ENCODE measurements at places on chromosomes 5 and 9. TPM values are rescaled to one million over a fixed set of nuclear protein-coding genes. Genes with fewer than 3 reads are reported as not detected.

The PRRT1B gene
- total RNA-seq = not detected

The PCDH1 gene
- 55.6 TPM for total RNA-seq

The IFNA21 gene
- not detected for total RNA-seq

The UGCG gene
- total RNA-seq = 51.2 TPM

The SELENOP gene
- 29.8 TPM for total RNA-seq
